ENCODE measurements at places on chromosomes 12 and 14.

DNA sequence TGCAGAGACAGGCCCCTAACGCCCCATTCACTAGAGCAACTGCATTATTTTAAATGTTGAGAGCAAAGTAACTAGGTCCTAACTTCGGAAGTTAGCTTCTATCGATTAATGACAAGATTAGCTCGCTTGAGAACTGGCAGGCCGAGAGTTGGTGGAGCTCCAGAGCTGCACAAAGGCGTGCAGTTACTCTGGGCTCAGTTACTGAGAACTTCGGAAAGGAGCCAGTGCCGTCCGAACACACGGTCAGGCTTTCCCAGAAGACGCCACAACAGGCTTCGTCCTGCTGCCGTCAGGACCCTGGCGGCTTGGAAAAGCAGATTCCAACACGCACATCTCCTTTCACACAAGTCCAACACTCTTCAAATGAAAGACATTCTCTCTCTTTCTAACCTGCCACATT is 45.4 kb upstream of the TESC start:
- DNase-seq: no peak

DNA sequence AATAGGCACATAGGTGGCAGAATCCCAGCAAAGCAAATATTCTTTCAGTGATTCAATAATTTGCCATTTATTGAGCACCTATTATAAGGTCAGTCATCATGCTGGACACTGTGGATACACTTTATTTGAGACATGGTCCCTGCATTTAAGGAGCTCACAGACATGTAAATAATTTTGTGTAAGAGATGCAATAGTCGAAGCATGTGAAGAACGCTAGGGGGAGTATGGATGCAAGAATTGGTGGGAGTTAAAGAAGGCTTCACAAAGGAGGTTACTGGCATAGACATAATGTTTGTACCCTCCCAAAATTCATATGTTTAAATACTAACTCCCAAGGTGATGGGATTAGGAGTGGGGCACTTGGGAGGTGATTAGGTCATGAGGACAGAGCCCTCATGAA is 260.6 kb upstream of the GARIN6 start:
- no peak for DNase-seq

- DNase-seq: no peak
Measured at GRCh38 chr12:128871516-128871892, 18.2 kb downstream of the GLT1D1 start.

DNA sequence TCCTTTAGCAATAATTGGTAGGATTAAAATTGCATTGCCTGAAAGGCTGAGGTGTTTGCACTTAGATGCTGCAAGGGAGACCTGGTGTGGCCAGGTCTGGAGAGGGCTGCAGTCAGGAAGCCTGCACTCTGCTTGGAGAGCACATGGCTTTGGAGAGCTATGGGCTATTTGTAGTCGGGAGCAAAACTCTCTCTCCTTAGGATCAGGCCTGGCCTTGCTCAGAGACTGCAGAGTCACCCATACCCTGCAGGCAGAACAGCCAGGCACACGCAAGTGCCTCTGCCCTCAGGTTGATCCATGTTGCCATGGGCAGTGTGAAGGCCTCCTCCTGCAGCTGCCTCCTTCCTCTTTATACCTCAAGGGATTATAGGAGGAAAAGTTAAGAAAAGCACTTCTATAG is 26.8 kb downstream of the CKB start:
- DNase-seq: no peak

- no peak for DNase-seq
Measured at GRCh38 chr12:124666722-124667259, 99.4 kb upstream of the NCOR2 start.

DNA sequence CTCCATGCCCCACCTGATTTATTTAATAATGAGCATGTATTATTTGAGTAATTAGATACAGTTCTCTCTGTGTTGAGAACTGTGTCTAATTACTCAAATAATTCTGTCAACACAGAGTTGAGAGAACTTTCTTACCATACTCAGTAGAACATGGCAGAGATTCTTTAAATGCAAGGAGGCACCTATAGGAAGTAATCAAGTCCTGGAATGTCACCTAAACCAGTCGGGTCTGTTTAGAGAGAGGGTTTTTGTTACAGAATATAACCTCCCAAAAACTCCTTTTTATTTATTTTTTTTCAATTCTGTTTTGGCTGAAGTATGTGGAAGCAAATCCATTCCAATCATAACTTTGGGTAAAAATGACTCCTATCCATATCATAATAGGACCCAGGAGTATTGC is 37.5 kb upstream of the CIT start:
- no peak for DNase-seq

DNA sequence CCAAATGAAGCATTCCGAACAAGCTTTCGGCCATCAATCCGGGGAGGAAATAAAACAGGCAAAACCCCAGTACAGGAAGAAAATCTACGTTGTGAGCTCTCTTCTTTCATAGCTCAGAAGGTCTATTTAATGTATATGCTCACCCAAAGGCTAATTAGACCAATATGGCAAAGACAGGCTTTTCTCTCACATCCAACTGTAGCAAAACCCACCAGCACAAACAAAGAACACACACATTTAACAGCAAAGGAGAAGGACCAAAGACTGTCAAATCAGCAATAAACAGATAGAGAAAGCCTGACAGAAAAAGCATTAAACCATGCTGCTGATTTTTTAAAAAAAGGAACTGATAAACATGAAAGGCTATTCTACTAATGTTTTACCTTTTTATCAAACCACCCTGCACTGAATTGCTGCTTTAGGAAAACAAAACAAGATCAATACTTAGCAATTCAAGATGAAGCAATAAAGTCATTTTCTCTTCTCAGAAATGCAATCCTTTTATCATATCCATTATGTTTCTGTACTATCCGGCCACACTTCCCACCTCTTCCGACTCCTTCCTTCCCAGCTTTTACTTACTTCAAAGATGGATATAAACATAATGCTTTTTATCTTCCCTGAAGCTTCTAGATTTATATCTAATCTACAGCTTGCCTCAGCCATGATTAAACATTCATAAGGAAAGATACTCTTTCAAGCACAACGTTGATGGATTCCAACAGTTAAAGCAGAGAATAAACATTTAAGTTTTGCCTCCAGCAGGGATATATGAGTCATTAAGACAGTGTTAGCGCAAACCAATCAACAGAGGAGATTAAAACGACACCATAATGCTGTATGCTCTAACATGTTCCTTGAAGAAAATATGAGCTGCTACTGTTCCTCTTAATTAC is 74.6 kb upstream of the BBS10 start:
- no peak for DNase-seq

GRCh38 chr12:71645268-71645667 is 18.4 kb downstream of the ZFC3H1 start:
- no peak for DNase-seq

DNA sequence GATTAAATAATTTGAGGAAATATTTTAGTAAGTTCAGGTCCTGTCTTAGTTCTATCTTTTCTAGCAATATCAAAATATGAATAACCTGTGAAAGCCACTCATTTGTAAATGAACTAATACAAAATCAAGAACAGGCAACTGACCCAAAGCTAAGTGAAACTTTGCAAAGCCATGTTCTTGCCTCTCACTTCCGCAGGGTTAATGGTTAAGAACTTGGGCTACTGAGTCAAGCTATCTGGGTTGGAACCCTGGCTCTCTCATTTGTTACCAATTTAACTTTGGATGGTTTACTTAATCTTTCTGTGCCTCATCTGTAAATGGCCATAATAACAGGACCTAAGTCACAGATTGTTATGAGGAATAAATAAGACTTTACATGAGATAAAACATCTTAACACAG is 2.8 kb downstream of the KIF21A start:
- DNase-seq: no peak

DNA sequence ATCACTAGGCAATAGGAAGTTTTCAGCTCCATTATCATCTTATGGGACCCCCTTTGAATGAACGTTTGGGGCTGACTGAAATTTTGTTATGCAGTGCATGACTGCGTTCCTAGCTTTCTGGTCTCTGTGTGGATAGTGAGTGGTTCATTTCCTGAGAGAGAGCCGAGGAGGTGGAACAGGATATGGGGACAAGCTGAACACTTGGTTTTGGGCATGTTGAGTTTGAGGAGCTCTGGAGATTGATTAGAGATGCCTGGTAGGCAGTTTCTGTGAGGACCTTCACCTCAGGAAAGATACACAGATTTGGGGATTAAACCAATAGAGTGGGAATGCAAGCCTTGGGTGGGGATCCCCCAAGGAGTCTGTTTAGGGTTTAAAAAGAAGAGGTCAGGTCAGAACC is 27.7 kb downstream of the TEAD4 start:
- no peak for DNase-seq

- DNase-seq: no peak
Measured at GRCh38 chr12:121932914-121933521, 14.6 kb downstream of the CFAP251 start.

- DNase-seq: peak; percentile 21
Measured at GRCh38 chr12:34300376-34301250, 278.3 kb downstream of the ALG10 start.

DNA sequence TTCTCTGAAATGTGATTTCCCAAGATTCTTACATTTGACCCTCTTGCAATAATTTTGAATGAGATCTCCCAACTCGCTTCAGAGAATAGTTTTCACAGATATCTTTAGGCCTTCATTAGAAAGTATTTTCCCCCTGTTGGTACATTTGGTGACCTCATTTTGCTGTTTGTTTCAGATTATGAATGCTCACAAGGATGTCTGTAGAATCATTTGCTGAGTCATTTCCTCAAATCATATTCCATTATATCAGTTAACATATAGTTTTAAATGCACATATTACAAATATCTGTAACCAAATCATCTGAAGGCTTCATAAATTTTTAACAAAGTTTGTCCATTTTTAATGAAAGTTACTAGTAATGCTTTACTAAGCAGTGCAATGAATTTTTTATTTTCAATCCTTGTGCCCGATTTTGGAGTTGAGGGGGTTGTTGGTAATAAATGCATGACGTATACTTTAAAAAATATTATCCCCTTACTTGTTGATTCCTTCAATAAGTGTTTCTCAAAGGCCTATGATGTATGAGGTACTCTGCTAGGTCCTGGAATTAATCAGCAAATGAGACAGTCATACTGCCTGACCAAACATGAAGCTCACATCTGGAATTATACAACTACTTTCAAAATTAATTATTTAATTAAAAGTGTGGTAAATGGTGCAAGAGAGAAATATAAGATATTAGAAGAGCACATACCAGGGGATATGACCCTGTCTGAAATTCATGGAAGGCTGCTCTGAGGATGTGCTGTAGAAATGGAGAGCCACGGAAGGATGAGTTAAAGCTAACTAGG is 126.9 kb upstream of the RAP1B start:
- no peak for DNase-seq

DNA sequence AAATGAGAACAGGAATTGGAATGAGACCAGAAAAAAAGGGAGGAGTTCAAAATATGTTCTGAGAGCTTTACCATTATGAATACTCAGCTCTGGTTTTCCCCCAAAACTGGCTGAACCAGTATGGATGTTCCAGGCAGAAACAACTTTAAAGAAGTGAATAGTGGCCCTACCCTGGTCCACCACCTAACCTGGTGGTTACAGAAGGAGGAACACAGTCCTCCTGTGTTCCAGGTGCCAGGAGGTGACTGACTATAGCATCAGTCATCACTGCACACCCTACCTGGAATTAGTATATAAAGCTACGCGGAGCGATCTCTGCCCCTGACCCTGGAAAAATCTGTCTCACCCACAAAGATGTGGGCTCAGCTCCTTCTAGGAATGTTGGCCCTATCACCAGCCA is at the start of gene A2ML1:
Gene A2ML1 (plus strand): TSS at position 324 of the 400 bp plus-strand sequence. CDS start 31 bp downstream, at position 355.
- DNase-seq: no peak

GRCh38 chr12:57213763-57214397 is 2.7 kb upstream of the NXPH4 start:
- DNase-seq: no peak

- no peak for DNase-seq
Measured at GRCh38 chr12:43742106-43742505, 16.5 kb downstream of the PUS7L start.

- DNase-seq: no peak
Measured at GRCh38 chr14:68094752-68095151, 275.2 kb downstream of the RAD51B start.

DNA sequence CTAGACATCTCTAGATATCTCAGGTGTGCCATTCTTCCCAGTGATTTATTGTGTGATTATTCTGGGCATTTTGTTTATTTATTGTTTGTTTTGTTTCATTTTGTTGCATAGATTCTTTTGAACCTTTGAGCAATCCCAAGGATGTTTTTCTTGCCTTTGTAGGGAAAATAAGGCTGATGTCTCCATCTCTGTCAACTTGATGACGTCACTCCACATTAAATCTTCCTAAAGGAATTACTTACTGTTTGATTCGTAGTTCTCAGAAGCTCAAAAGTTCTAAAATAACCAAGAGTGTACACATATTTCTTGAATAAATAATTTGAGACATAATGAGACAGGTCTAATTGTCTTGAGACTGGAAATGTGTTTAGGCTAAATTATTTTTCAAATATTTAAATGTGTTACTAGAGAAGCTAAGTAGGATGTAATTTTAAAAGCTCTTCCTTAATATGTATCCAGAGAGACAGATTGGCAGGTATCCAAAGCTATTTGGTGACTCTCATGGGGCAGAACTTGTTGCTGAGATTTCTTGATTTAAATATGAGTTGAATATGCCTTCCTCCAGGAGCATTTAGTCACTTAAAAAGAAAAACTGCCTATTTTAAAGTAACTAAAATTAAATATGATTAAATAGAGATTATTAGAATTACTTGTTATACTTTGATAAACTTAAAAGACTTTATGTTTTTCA is 128.7 kb downstream of the CNTN1 start:
- no peak for DNase-seq

DNA sequence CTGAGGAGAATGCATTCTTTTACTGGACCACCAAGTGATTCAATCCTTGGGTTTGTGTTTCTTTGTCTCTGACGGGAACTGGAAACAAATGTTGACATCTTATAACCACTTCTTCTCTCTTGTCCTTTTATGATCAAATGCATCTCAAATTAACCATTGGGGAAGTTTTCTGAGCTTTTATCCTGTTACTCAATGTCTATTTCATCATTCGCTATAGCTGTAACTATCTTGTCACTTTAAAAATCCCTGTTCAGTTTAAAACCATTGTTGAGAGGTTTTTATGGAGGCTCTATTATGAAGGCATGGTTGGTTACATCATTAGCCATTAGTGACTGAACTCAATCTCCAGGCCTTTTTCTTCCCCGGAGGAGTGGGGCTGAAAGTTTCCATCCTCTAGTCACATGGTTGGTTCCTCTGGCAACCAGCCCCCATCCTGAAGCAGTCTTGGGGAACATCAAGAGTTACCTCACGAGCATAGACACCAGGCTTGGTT is 2.7 kb upstream of the CLEC6A start:
- DNase-seq: no peak

DNA sequence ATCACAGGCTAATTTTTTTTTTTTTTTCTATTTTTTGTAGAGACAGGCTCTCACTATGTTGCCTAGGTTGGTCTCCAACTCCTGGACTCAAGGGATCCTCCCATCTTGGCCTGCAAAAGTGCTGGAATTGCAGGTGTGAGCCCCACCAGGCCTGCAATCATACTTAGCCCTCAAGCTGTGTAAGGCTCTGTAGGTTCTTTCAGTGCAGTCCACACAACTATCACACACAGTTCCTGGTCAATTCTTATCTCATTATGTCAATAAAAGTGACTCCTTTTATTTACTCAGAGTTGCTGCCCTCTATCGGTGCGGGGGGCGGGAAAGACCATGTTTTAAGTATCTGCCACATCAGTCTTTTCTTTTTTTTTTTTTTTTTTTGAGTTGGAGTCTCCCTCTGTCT is 29.0 kb downstream of the SLC2A3 start:
- no peak for DNase-seq

Data from heart left ventricle (tissue), 16 donors.